GM04503 (cell line): ENCODE measurements at places on chromosomes 4 and X.

- DNase-seq = no peak
These were observed 482.4 kb downstream of the NLGN4X start for GRCh38 chrX:5746231-5746630.

DNA sequence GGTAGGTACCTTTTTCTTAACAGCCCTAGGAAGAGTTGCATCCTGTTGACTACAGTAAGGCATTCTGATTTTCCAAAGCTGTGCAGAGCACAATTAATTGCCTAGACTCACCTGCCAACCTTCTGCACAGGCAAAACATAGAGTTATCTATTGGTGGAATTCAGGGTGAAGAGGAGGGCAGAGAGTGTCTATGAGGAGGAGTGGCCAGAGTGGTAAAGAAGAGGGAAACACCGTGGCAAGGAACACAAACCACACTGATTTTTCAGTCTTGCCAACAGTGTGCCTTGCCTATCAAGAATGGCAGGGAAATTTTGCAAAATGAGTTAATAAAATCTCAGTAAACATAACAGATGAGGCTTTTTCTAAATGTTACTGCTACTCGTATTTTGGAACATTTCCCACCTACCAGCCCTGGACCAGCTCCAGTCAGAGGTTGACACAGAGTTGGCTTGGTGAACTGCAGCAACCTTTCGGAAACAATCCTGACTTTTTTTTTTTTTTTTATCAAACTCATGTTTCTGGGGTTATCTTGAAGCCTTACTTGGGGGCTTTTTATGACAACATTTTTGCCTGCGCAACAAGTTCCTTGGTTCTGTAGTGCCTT lies 67.9 kb upstream of the CAPN6 start:
- no peak for DNase-seq

- no peak for DNase-seq
These were observed 242.9 kb downstream of the IQCM start for GRCh38 chr4:149572716-149573115.

- no peak for DNase-seq
These were observed 42.7 kb upstream of the RASSF6 start for GRCh38 chr4:73662709-73663546.

DNA sequence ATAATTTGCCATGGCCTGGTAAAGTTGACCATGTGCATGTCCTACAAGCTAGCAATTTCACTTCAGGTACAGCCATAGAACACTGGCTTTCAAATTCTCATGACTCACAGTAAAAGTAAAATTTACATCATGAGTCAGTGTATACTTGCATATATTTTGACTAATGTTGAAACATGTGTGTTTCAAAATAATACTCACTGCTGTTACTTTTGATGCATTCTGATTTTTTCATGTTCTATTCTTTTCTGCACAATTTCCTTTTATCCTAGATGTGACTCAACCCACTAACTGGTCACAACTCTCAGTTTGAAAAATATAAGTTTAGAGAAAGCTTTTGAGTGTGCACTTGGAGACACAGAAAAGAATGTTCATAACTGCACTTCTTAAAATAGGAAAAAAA lies 365.7 kb downstream of the FGF13 start:
- DNase-seq = no peak

GRCh38 chr4:23697722-23698121 lies 192.1 kb downstream of the PPARGC1A start:
- no peak for DNase-seq

DNA sequence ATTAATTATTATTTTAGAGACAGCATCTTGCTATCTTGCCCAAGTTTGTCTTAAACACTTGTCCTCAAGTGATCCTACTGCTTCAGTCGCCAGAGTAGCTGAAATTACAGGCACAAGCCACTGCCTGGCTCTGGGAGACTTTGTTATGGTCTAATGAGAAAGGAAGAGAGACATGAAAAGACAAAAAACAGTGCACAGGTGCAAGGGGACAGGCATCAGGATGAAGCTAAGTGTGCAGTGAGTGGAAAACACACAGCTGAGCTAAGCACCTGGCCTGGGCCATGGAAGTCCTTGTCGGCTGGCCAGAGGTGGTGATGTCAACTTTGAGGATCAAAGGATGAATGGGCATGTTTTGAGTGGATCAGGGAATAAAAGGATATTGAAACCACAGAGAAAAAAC lies 102.7 kb downstream of the HS3ST1 start:
- DNase-seq = no peak

GRCh38 chrX:13965531-13965930 lies 64.2 kb downstream of the GEMIN8 start:
- no peak for DNase-seq

DNA sequence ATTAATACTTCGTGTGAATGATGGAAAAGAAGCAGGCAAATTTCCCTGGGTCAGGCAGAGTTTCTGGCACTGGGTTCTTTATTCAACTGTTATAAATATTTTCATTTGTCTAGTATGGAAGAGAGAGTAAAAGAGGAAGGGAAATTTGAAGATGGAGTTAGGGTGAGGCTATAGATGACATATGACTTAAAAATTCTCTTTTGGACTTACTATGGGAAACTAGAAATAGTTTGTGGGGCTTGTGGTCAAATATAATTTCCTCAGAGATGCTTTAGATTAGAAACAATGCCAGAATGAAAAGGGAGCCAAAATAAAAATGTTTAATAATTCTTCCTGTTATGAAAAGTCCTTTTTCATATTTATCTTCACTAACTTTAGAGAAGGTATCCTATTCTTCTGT lies 103.2 kb downstream of the GC start:
- no peak for DNase-seq

DNA sequence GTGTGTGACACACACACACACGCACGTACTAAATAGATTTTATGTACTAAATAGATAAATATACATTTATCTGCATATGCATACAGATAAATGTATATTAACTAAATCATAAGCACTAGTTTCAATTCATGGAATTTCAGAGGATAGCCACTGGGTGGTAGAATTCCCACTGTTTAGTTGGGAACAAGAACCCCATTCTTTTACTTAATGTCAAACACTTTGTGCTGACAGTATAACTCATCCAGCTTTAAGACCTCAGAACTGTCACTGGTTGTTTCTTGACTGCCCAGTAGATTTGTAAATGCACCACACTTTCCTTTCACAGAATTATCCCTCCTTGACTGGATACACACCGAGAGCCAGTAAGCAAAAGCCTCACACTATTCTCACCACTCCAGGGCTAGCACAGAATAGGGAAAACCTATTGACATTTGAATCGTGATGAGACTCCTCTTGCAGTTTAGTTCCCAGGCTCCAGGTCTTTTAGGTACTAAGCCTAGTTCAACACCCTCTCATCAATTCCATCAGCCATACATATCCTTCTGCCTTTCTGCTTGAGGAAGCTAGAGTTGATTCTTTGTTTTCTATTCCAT lies 32.4 kb downstream of the PPARGC1A start:
- DNase-seq = no peak

DNA sequence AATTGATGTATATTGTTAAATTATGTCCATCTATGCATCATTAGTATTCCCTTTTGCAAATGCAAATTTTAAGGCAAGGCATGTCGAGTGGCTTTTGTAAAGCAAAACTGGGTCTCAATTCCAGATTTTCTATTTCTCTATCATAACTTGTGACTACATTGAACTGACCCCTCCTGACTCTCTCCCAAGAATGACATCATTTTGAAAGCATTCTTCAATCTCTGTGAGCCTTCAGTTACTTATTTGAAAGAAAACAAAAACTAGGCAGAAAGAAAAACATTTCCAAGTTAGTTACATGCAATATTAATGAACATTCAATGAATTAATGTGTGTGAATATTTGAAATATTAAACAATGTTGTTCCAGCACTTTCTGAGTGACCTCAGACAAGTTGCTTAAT lies 314.3 kb upstream of the CLNK start:
- no peak for DNase-seq

GRCh38 chrX:40434947-40435346 lies 145.8 kb upstream of the ATP6AP2 start:
- no peak for DNase-seq

- no peak for DNase-seq
These were observed 101.6 kb downstream of the PARM1 start for GRCh38 chr4:75034523-75034922.

GRCh38 chr4:53963781-53964180 lies 100.6 kb downstream of the CHIC2 start:
- no peak for DNase-seq

GRCh38 chr4:74714611-74715130 lies 79.7 kb downstream of the BTC start:
- no peak for DNase-seq

GRCh38 chrX:72430405-72430968 lies 124.8 kb upstream of the CITED1 start:
- no peak for DNase-seq

GRCh38 chr4:55345054-55345453 lies 988 bp upstream of the SRD5A3 start:
- DNase-seq = no peak

- no peak for DNase-seq
These were observed 106.9 kb upstream of the DCAF12L2 start for GRCh38 chrX:126272795-126273497.

- no peak for DNase-seq
These were observed 300.4 kb upstream of the RPS6KA3 start for GRCh38 chrX:20567108-20567507.

DNA sequence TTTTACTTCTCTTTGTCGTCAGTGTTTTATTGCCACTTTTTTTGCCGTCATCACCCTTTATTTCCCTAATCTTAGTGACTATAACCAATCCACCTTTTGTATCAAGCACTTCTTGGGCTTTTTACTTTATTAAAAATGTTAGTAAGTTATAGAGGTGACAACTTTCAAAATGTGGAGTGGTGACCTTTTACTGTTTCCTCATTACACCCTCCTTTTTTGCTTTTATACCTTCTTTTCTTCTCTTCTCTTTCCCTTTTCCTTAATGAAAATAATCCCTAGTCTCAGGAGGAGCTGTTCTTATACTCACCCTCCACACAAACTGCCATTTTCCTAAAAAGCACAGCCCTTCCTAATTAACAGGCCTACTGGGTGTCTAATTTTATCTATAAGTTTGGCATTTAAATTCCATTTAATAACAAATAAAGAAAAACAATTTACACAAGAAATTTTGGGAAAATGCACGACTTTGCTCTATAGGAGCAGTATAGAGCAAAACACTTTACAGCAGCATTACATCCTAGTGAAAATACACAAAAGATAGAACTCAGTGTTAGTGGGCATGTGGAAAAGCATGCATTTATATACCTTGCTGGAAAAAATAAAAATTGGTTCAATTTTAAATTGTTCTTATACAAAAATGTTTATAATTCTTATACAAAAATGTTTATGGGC lies 27.3 kb downstream of the BBS12 start:
- no peak for DNase-seq

DNA sequence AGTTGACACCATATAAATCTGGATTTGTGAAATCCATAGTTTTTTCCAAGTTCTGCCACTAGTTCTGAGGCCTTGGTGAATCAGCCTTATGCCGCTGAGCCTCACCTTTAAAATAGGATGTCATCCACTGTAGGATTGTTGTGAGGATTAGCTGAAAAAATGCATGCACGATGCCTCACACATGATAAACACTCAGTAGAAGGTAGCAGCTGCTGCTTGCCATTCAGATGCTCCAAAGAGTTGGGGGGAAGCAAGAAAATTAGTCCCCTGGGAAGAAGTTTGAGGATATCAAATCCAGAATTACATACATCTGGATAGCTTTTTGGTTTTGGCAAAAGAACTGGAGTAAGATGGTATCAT lies 7.4 kb downstream of the MMAA start:
- no peak for DNase-seq

DNA sequence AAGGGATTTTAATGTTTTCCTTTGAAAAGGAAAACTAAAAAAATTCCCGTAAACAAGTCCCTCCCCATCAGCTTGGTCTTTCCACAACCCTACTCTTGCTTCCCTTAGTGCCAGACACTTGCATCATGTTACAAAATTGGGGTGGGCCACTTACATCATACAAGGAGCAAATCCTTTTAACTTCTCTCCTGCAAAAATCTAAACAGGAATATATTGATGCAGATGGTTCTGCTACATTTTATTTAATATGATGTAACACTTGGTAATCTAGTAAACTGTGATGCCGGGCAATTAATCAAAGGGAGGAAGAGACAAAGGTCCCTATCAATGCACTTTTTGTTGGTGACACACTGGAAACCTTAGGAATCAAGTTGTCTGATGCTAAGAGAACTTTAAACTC lies 125.3 kb downstream of the UBE2K start:
- no peak for DNase-seq

DNA sequence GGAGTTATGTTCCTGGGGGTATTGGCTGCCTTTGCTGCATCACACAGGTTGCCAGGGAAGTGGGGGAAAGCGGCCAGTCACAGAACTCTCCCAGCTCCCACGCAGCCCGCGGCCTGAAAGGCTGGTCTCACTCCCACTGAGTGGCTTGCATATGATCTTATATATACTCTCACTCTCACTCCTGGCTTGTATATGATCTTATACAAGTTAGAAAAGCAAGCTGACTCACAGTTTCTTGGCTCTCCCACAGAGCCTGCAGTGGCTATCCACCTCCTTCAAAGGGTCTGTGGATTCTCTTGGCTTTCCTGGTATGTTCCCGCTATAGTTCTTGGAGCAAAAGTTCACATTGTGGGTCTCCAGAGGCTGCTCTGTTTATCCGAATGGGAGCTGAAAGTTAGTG lies 833.5 kb upstream of the GALNTL6 start:
- DNase-seq = no peak

GRCh38 chrX:1593286-1594271 lies 2.2 kb downstream of the AKAP17A start:
- no peak for DNase-seq

GRCh38 chrX:19225909-19226308 lies 103.6 kb upstream of the ADGRG2 start:
- DNase-seq = no peak

GRCh38 chrX:43970528-43970927 lies 2.7 kb downstream of the NDP start:
- no peak for DNase-seq

GRCh38 chr4:11866391-11866790 lies 437.7 kb upstream of the HS3ST1 start:
- no peak for DNase-seq

- peak; percentile 94 for DNase-seq
These were observed 99.4 kb upstream of the PGRMC2 start for GRCh38 chr4:128386761-128387599.

GRCh38 chr4:68797618-68798017 lies 18.2 kb upstream of the UGT2B10 start:
- DNase-seq = no peak
